ENCODE measurements at places on chromosomes 16 and 17.

DNA sequence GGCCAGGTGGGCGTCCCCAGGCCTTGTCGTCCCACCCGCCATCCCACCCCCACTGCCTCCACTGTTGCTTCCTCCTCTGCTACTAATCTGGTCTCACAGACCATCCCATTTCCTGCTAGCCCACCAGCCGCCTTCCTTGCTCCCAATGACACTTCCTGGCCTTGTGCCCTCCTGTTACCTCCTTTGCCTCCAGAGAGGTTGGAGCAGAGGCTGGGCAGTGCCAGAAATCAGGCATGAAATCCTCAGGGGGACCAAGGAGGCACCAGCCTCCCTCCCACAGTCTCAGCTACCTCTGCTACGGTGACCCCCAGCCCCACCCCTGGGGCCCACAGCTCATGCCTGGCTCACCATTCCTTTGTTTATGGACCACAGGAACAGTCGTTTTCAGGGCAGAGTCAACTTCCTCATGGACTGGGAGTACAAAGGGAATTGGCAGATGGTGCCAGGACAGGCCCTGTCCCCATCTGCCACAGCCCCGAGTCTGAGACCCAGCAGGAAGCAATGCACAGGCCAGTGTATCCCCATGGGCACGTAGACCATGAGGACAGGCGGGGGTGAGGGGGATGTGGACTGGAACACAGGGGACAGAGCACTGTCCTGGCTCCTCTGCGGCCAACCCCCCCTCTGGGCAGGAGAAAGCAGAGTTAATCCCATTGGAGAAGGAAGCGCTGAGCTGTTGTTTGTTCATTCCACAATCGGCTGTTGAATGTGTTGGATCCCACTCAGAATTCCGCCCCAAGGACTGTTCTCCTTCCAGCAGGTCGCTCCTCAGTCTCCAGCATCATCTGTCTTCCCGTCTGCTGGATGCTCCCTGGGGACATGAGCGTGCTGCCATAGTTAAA is 2.2 kb upstream of the CDH5 start:
- DNase-seq: no peak

DNA sequence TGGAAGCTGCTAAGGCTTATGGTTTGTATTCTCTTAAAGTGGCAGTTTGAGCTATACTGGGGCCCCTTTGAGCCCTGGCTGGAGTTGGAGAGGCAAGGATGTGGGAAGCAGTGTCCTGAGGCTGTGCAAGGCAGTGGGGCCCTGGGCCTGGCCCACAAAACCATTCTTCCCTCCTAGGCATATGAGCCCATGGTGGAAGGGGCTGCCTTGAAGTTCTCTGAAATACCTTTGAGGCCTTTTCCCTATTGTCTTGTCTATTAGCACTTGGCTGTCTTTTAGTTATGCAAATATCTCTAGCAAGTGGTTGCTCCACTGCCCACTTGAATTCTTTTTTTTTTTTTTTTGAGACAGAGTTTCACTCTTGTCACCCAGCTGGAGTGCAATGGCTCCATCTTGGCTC is 119.2 kb downstream of the PCTP start:
- DNase-seq: no peak

DNA sequence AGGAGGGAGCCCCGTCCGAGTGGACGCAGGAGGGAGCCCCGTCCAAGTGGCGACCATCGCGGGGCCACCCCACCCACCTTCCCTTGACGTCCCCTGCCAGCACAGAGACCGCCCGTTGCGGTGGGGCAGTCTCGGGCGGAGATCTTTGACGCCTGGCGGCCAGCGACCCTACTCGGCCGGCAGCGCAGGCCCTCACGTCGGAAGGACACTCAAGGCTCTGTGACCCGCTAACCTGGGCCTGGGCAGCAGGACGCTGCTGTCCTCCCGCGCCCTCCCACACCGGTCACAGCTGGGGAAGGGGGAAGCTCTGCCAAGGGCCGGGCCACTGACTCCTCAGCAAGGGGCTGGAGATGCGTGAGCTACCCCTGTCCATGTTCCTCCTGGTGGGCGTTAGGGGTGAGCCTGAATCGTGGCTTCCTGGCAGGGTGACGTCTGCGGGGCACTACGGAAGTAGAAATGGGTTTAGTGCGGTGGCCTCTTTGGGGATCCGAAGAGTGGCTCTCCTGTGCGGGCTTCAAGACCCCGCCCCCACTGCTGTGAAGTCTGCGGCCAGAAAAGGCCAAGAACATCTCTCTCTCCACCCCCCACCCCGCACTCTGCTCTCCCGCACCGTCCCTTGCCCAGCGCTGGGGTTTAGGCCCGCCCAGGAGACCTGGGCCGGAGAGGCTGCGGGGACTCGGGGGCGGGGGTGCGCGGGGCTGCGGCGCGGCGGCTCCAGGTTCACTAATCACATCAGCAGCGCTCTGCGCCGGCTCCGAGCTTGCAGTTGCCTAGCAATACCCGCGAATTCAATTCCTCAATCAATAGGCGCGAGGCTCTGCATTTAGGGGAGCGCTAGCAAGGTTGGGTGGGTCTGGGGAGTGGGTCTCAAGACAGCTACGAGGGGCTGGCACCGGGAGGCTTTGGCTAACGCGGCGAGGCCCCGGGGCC is 5.8 kb downstream of the CBX8 start:
- no peak for DNase-seq

DNA sequence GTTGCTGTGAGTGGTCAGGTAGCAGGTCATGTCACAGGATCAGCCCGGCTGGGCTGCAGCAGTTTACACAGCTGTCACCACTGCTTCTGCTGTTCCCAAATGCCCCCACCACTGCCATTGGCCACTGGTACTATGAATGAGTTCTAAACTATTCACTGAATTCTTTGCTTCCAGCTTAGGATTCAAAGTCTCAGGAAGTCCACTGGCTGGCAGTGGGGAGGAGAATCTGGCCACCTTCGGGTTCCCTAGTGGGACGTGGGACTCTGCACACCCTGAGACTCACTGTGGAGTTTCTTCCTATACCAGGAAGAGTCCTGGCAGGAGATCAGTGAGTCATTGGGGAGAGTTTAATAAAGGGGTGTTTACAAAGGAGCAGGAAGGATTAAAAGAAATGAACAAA is 6.9 kb downstream of the MT1X start:
- DNase-seq: no peak

DNA sequence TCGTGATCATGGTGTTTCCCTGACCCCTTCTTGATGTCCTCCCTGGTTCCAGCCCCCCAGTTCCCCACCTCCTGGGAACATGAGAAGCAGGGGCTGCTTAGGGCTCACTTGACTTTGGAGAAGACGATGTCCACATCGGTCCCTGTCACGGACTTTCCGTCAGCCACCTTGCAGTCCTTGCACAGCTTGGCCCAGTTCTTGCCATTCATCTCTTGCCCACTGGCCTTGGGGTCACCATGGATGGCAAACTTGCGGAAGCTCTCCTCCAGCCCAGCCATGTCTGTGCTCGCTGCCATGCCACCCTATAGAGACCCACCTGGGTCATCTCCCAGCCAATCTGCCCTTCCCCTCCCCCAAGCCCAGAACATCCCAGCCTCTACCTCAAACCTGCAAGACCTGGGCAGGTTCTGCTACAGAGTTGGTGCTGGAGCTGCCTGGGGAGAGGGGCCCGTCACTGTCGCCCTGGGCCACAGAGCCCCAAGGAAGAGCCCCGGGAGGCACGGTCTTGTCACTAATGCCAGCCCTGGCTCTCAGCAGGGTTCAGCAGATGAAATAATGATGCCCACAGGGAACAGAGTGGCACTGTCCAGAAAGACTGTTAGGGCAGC is 2.4 kb downstream of the TPPP3 start:
- no peak for DNase-seq

DNA sequence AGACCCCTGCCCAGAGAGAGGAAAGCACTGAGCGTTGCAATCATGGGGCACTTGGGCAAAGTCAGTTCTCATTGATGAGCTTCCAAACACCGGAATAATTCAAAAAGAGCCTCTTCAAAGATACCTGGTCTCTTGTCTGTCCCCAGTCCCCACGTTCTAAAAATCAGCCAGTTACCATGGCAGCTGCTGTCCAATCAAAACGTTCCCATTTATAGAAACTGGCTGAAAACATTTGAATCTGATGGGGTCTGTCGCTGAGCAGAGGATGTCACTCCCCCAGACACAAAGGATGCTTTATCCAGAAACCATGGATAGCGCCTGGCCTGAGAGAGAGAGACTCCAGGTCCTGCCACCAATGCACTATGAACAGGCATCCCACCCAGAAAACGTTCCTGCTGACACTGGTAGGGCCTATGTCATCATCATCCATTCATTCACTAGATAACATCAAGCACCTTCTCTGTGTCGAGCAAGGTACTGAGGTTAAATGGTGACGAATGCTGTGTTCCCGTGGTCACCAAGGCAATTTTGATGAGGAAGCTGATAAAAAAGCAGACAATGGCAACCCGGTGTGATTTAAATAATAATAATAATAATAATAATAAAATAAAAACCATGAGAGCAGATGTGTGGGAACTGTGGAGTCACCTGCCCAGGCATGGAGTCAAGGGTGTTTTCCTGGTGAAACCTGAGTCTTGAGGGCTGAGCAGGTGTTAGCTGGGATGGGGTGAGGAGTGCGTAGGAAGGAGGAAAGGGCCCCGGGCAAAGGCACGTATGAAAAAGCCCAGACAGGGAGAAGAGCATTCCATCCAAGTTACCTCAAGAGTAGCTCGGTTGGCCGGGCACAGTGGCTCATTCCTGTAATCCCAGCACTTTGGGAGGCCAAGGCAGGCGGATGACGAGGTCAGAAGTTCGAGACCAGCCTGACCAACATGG is 19.0 kb upstream of the CALB2 start:
- no peak for DNase-seq

DNA sequence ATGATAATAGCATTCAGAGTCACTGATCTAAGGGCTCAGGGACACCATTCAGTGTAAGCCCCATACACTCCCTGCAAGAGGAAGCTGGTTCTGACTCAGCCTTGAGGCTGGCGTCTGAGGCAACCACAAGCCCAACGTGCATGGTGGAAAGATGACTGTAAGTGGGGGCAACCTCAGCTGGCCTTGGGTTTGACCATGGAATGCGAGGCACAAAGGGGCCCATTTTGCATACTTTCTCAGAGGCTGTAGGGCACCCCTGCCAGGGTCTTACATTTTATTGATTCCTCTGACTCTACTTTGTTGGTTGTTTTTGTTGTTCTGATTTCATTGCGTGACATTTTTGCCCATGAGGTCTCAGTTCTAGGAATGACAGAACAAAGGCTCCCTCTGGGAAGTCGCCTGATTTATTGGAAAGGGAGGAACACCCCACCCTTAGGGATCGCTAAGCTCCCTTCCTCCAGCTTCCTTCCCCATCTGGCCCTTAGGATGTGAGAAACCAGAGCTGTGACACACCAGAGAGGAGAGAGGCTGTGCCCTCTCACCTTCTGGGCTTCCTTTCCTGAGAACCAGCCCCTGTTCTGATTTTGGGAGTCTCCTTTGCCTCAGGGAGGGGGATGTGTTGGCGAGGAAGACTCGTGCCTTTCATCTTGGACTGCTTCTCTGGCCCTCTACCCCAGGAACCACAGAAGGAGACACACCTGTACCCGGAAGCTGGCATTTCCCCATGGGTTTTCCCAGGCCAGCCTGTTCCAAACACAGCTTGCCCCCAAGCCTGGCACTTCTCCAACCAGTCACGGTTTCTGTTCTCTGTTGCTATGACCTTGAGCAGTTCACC is 5.6 kb upstream of the CIITA start:
- DNase-seq: peak; percentile 68

- no peak for DNase-seq
Observed at GRCh38 chr16:51685498-51685897, 534.4 kb upstream of the SALL1 start.

GRCh38 chr17:68288375-68288774 is 2.6 kb downstream of the SLC16A6 start:
- DNase-seq: peak; percentile 63

GRCh38 chr16:84631886-84632285 is 14.0 kb upstream of the COTL1 start:
- no peak for DNase-seq

- no peak for DNase-seq
Observed at GRCh38 chr17:66678827-66679226, 156.1 kb upstream of the CACNG5 start.

All from CD4-positive, alpha-beta T cell treated with Interleukin-15 for 1 hour (primary cell).